ENCODE measurements at places on chromosomes 2 and 18.

GRCh38 chr2:105376010-105376409 is 22.8 kb downstream of the FHL2 start:
- no peak for DNase-seq

- no peak for DNase-seq
Observed at GRCh38 chr2:48428449-48428848, 101.5 kb upstream of the STON1 start.

- DNase-seq = no peak
Observed at GRCh38 chr2:217254111-217254510, 394.2 kb upstream of the TNP1 start.

DNA sequence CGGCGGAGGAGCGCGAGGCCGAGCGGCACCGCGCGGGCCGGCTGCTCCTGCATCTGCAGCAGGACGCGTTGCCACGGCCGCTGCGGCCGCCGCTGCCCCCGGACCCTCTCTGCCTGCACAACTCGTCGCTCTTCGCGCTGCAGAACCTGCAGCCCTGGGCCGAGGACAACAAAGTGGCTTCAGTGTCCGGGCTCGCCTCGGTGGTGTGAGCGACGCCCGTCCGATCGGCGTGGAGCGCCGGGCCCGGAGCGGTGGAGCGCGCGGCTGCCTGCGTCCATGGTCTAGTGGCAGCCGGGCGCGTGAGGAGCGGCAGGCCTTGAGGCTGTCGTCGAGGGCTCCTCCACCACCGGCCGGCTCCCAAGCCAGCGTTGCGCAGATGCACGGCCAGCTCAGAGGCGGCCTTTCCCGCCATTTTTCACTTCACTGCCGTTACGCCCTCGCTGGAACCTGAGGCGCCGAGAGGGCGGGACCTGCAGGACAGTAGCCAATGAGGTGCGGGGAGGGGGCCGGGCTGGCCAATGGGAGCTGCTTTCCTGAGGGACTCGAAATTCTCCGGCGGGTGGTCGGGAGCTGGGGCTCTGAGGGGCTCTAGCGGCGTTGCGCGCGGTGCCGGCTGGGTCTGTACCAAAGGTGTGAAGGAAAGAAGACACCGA is 1.9 kb downstream of the TLX2 start:
- DNase-seq = peak; percentile 82

- DNase-seq = peak; percentile 61
Observed at GRCh38 chr2:176001281-176001915, 669 bp downstream of the LNPK start.

DNA sequence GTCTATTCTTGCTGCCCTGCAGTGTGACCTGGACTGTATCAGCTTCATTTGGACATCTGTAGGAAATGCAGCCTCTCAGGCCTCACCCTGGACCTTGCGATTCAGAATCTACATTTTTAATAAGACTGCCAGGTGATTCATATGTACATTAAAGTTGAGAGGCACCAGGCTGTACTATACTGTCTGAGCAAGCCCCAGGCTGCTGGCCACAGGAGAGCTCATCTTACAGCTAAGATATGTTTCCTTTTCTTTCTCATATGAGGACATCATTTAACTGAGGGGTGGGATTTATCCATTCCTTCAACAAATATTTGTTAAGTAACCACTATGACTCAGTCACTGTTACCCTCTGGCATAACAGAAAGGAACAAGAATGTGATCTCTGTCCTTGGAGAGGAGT is 78.2 kb upstream of the GCFC2 start:
- no peak for DNase-seq

GRCh38 chr2:85785027-85785822 is 31.4 kb downstream of the ATOH8 start:
- DNase-seq = no peak

GRCh38 chr2:142557391-142557790 is 320.1 kb upstream of the KYNU start:
- DNase-seq = no peak

GRCh38 chr18:46152808-46153617 is 48.8 kb downstream of the HAUS1 start:
- DNase-seq = no peak

DNA sequence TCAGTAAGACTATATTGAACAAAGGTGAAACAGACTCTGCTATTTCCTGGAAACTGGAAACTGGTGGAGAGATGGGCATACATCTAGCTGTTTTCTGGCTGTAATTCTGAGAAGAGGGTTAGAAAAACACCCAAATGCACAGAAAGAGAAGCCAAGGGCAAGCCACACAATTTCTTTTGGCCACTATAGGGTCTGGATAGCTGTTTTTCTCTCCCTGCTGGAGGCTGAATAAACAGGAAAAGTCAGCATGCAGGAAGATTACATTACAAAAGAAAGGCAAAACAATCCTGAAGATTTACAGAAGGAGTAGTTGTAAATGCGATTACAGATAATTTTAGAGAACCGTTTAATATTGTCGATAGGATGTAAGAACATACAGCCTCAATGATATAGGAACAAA is 186.2 kb upstream of the REG3G start:
- DNase-seq = no peak
